Right hindlimb (tissue), 1 donor: ENCODE measurements at places on chromosomes 4 and X.
A peak's percentile ranks its signal among the peaks of the same experiment; 100 is the strongest.

DNA sequence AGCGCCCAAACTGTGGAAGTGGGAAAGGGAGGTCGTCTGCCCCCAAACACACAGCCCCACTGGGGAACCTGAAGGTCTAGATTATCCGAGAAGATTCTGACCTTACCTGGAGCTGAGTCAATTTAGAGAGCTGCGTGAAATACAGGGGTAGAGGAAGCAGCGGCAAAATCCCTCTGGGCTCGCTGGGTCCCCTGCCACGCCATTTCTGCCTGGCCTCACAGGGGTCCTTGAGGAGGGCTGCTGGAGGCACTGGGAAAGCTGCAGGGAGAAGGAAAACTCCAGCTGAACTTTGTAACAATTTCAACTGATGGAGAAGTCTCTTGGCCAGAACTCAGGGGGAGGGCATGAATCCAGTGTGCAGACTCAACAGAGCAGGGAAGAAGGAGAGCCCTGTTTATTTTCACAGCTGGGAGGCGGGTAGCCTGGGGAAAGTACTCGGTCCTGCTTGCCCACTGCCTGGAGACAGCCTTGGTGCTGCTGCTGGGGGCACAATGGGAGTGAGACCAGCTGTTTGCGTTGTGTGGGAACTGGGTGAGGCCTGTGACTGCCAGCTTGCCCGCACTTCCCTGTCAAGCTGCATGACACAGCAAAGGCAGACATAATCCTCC, 93.2 kb upstream of the MAPK10 start:
- peak; percentile 38 for DNase-seq

DNA sequence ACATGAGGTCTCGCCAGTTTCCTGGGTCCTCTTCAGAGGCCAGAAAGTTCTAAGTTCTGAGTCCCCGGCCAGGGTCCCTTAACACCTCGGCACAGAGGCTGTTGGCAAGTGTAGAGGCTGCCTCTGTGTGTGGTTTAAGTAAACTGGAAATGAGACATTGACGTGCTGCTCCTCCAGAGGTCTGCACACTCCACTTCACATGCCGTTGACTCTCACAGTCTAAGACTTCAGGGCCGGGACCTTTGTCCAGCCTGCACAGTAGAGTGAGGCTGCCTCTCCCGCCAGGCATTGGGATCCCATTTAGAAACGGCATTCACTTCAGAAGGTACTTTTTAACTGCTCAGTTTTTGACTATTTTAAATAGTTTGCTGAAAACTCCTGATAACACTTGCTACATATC, 10.6 kb upstream of the TADA2B start:
- no peak for DNase-seq

- no peak for DNase-seq
Observed at GRCh38 chr4:88719381-88719780, 21.8 kb upstream of the NAP1L5 start.

DNA sequence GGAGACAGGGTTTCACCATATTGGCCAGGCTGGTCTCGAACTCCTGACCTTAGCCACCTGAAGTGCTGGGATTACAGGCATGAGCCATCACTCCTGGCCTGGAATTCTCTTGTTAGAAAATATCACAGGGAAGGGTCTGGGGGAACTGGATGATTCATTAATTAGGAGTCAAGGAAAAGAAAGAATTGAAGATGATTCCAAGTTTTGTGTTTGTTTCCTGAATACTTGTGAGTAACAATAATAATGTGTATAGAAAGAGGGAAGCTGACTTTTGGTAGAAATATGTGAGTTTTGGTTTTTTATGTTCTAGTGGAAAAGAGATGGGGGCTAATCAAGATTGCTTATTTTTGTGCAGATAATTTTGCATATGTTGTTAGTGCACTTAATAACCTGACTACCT, 77.3 kb upstream of the CLNK start:
- no peak for DNase-seq

- DNase-seq: no peak
Observed at GRCh38 chrX:39242187-39242586, 440.9 kb downstream of the MID1IP1 start.

DNA sequence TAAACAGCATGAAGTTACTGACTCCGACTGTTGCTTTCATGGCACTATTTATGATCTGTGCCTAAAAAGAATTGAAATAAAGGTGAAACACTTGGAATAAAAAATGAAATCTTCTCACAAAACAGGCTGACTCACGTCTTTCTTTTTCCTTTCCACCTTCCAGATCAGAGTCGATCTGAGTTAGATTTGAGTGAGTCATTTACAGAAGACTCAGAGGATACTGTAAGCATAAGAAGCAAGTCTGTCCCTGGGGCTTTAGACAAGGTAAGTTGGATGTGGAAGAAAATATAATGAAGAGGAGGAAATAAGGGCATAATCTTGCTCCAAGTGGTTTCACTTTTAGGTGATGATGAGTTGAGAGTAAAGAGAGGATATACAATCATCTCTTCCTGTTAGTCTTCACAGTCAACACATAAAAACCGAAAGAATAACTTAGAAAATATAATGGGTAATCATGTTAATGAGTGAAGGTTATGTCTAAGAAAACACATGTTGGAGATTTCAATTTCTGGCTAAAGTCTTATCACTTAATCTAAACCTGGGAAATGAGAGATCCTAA, 89.7 kb downstream of the SYTL5 start:
- DNase-seq: no peak

DNA sequence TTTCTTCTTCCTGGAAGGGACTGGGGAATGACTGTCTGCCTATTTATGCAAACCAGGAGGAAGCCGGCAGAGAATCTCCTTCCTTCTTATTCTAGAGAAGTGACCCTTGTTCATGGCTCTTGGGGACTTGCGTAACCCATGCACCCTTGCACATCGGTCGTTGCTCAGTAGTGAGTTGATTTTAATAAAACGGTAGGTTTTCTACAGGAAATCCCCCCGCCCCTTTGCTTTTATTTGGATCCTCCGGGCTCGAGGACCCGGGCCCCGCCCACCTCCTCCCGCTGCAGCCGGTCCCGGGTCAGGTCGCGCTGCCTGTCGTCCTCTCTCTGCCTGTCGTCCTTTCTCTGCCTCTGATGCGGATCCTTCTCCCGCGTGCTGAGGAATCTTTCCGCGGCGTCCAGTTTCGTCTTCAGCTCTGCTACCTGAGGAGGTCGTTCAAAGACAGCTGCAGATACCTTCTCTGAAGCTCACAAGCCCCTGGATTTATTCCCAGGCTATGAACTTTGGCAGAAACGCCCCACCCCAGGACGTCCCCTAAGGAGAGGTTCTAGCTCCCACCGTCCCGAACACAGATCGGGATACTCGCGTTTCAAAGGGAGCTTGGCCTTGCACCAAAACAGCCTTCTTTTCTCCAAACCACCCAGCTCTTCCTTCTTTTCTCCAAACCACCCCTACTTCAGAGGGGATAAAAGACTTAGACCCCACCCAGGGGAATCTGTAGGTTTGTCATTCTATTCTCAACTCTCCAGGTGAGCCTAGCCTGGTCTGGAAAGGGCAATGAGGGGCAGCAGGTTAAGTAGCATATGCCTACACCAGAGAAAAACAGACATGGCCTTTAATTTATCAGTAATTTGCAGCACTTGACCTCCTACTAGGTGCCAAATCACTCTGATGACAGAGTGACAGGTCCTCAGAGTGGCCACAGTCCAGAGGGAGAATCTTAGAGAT, 7.0 kb downstream of the TNIP3 start:
- DNase-seq: peak; percentile 54

DNA sequence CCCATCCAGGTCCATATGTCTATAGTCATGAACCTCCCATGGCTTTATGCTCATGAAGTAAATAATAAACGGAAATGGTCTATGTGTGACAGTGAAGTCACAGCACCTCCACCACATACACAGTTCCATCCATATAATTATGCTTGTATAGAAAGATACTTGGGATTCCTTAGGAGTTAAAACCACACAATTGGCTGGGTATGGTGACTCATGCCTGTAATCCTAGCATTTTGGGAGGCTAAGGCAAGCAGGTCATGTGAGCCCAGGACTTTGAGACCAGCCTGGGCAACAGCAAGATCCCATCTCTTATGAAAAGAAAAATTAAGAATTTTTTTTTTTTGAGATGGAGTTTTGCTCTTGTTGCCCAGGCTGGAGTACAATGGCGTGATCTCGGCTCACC, 55.6 kb upstream of the RBM47 start:
- DNase-seq: no peak

DNA sequence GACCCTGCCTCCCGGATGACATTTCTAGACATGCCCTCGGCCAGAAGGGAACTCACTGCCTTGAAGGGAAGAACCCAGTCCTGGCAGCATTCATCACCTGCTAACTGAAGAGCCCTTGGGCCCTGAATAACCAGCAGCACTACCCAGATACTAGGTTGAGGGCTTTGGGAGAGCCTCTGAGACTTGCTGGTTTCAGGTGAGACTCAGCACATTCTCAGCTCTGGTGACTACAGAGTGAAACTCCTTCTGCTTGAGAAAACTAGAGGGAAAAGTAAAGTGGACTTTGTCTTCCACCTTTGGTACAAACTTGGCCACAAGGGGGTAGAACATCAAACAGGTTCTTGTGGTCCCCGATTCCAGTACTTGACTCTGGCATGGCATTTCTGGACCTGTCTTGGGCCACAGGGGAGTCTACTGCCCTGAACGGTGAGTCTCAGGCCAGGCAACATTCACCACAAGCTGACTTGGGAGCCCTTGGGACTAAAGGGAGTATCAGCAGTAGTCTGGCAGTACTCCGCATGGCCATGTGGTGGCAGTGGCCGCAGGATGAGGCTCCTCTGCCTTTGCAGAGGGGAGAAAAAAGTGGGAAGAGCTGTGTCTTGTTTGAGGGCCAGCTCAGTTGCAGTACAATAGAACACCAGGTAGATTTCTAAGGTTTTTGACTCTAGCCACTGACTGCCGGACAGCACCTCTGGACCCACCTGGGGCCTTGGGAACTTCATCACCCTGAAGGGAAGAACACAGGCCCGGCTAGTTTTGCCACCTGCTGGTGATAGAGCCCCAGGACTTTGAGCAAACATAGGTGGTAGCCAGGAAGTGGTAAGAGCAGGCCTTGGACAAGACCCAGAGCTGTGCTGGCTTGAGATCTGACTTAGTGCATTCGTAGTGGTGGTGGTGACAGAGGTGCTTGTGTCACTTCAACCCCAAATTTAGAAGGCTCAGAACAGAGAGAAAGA, 414.8 kb downstream of the OPHN1 start:
- DNase-seq: no peak

GRCh38 chr4:73676861-73677323, 56.7 kb upstream of the RASSF6 start:
- DNase-seq: no peak

DNA sequence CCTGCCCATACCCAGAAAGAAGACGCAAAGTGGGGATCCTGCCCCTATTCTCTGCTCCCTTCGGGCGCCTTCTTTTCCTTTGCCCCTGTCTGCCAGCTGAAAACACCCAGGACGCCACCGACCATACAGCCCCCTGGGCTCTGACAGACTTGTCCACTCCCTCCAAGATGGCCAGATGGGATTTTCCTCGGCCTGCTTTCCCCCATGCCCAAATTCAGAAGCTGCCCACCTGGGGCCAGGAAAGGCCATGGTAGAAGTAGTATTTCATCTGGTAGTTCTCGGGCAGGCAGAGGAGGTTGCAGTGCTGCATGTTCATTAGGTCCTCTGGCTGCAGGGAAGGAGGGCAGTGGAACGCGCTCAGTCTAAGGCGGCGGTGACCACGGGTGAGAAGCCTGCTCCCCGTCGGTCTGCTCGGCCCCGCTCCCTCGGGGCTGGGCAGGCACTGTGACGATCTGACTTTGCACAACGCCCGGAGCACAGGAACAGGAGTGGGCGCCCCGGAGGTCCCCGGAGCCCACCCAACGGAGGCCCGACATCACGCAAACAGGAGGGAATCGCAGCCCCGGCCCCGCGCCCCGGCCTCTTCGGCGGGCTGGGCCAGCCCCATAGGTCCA, 582 bp downstream of the NAA10 start:
- DNase-seq: no peak

DNA sequence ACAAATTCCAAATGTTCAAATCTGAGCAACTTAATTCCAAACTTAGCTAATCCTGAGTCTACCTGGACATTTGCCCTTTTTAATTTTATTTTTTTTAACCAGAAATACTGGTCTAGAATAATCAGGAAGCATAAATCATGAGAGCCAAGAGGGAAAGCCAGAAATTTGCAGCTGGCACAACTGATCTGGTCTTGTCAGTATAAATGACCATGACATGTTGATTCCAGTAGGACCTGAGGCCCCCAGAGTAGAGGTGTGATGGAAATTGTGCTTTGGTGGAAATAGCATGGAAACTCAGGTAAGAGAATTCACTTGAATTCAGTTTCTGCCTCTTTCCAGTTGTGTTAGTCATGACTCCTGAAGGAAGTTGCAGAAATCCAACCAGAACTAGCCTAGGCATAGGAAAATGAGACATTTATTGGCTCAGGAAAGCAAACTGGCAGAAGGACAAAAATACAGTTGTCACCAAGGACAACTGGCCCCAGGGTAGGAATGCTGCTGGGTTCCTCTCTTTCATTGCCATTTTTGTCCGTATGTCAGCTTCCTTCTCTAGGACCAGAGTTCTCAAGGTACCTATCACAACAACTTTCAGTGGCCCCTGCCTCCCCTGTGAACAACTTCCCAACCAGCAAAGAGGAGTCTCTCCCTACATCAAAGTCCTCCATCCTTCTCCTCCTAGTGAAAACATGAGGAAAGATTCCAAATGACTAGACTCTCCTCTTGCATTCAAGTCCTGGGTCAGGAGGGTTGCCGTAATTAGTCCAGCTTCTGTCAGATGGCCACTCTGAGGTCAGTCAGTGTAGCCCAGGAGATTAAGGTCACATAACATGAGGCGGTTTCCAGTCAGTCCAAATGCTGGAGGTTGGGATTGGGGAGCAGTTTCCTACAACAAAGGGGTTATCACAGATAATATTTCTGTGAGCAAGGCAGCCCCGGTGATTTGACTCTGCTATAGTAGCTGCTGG, 29.3 kb upstream of the MYOZ2 start:
- DNase-seq: peak; percentile 19

- peak; percentile 70 for DNase-seq
Observed at GRCh38 chr4:140149846-140150635, 3.9 kb downstream of the MAML3 start.

GRCh38 chr4:136307765-136308164, 1224.5 kb downstream of the PCDH18 start:
- no peak for DNase-seq

DNA sequence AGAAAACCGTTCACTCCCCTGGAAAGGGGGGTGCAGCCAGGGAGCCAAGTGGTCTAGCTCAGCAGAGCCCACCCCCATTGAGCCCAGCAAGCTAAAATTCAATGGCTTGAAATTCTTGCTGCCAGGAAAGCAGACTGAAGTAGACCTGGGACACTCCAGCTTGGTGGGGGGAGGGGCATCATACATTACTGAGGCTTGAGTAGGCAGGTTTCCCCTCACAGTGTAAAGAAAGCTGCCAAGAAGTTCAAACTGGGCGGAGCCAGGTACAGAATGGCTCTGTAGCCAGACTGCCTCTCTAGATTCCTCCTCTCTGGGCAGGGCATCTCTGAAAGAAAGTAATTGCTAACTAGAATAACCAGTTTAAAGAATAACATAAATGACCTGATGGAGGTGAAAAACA, 372.3 kb upstream of the F9 start:
- DNase-seq: no peak

- no peak for DNase-seq
Observed at GRCh38 chr4:169756971-169757574, 671 bp downstream of the HPF1 start.

DNA sequence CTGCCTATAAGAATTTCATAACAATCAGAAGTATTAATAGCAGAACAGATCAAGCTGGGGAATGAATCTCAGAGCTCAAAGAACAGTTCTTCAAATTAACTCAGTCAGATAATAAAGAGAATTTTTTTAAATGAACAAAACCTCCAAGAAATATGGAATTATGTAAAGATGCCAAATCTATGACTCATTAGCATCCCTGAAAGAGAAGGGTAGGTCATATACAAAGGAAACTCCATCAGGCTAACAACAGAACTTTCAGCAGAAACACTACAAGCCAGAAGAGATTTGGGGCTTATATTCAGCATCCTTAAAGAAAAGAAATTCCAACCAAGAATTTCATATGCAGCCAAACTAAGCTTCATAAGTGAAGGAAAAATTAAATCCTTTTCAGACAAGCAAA, 28.6 kb downstream of the CBR4 start:
- DNase-seq: no peak
